Vagina (tissue), 2 donors: ENCODE measurements at places on chromosomes 4 and X.

DNA sequence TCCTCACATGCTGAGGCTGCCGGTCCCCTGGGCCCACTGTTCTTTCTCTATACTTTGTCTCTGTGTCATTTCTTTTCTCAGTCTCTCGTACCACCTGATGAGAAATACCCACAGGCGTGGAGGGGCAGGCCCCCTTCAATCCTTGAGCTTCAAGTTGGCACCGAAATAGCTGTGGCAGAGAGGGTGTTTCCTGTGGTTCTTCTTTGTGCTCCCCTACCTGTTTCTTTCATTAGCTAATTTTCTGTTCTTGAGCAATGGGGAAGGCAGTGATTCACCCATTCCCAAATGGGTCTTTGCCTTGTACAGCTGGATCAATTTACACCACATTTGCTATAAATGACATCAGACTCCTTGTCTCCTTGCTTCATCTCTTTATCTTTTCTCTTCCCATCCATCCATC, 2.1 kb upstream of the CYSLTR1 start:
- no peaks in the 10 kb centered on the region for H3K27me3 ChIP-seq
- H3K4me1 ChIP-seq = no peaks in the 10 kb centered on the region
- H3K27ac ChIP-seq = no peak overlapping the region

DNA sequence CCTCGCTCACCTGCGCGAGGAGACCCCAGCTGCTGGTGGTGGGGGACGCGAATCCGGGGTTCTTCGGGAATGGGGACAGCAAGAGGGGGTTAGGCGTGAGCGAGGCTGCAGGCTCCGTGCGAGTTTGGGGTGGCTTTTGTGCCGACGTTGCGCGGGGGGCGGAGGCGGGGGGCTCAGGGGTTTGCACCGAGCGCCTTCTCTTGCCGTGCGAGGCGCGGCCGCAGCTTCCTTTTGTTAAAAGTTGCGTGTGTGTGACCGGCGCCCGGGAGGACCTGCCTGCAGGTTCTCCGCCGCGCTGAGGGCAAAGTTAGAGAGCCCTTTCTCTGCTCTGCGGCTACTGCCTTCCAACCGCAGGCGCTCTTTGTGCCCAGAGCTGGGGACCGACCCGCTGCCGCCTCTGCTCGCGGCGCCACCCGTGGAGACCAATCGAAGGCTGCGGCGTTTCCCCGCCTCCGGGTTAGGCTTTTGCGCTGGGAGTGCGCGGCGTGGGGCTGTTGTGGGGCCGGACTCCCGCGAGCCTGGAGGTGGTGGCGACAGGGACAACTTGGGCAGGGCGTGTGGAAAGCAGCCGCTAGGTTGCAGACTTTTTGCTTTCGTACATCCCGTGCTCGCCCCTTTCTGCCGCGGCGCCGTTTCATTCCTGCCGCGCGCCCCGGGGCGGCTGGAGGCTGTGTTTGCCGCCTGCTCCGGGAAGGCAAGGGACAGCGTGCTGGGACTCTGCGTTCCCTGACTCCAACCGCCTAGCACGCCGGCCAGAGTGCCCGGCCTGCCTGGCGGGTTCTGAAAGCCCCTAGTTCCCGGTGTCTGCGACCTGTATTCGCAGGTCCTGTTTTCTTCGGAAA, 716 bp downstream of the KIT start:
- DNase-seq = no peak
- H3K4me1 ChIP-seq = peaks cover 43% of the 10 kb centered on the region
- no peaks in the 10 kb centered on the region for H3K27me3 ChIP-seq
- H3K4me3 ChIP-seq = peak overlapping the region; percentile 62
- peak overlapping the region; percentile 62 for H3K27ac ChIP-seq

DNA sequence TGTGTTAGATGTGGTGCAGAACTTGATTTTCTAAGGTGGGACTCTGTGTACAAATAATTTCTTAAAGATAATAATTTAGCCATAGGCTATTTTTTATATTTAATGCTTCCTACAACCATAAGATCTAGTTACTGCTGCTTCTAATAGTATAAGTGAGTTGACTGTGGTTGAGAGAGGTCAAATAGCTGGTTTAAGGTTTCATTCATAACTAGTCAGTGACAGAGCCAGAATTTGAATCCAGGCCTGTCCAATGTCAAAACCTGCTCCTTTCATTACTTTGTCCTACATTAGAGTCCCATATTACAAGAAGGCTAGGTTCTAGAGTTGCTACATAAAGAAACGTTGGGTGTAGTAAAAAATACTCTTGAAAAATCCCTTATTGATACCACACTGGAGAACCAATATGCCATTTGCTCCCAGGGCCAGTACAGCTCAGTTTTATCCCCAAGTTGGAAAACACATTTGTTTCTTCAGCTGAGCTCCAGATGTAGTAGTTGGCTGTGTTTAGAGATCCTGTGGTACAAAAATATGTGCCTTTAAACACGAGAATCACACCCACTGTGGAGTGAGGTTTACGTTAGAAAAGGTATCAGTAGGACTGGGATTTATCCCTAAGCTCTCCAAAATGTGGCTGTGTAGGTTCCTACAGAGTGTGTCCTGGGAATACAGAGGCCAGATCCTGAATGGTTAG, 84.3 kb downstream of the REPS2 start:
- DNase-seq = no peak
- no peaks in the 10 kb centered on the region for H3K27me3 ChIP-seq
- H3K36me3 ChIP-seq = no peaks in the 10 kb centered on the region

DNA sequence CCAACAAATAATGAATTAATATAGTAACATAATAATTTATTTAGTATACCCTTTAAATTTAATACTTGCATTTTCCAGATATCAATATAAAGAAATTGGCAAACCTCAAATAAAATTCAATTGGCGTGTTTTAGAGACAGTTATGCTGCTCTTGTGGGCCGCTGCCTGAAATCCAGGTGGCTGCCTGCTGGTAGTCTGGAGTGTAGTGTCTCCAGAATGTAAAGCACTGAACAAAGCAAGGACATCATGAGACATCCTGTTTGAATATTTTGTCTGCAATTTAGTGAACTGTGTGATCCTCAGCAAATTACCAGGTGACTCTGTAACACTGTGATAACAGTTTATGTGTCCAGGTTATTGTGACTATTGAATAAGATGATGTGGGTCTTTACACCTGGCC, 29.9 kb downstream of the ZFP42 start:
- no peaks in the 10 kb centered on the region for H3K36me3 ChIP-seq
- H3K27me3 ChIP-seq = no peaks in the 10 kb centered on the region

DNA sequence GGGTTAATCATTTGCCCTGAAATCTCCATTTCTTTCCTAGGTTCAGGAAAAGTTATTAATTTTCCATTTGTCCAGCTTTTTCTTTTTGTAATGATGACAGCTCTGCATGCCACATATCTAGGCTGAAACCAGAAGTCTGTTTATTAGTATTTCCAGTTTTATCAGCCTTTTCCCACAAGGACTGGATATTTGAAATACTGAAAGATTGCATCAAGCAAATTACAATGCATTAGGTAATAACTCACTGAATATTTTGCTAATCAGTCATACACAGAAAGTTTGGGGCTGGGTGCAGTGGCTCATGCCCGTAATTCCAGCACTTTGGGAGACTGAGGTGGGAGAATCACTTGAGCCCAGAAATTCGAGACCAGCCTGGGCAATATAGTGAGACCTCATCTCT, 21.5 kb downstream of the SLC9A7 start:
- no peak for DNase-seq
- H3K4me1 ChIP-seq = no peaks in the 10 kb centered on the region
- H3K27ac ChIP-seq = no peak overlapping the region
- no peak overlapping the region for H3K4me3 ChIP-seq
- no peaks in the 10 kb centered on the region for H3K27me3 ChIP-seq

GRCh38 chrX:102950908-102951866, 14.1 kb downstream of the RAB40AL start:
- DNase-seq = no peak
- no peaks in the 10 kb centered on the region for H3K4me1 ChIP-seq
- H3K27me3 ChIP-seq = no peaks in the 10 kb centered on the region
- no peak overlapping the region for H3K4me3 ChIP-seq

GRCh38 chr4:106021737-106022410, 126.6 kb downstream of the NPNT start:
- DNase-seq = no peak
- no peak overlapping the region for H3K27ac ChIP-seq
- no peaks in the 10 kb centered on the region for H3K36me3 ChIP-seq
- no peak overlapping the region for H3K4me3 ChIP-seq
- no peaks in the 10 kb centered on the region for H3K4me1 ChIP-seq
- no peaks in the 10 kb centered on the region for H3K27me3 ChIP-seq

DNA sequence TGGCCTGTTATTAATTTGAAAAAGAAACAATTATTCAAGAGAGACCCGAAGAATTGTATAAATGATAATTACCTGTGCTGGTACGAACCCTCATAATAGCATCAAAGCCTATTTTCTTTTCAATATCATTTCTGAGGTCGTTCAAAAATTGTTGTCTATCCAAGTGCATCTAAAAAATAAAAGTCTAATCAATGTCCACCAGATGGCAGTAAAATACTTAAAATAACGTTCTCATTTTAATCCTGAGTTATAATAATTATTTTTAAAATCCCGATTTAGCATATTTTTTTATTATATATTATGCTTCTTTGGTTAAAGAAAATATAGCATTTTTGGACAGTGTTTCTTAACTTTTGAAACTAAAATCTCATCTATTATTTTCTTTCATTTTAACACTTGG, 55.7 kb downstream of the METTL14 start:
- no peaks in the 10 kb centered on the region for H3K36me3 ChIP-seq
- no peaks in the 10 kb centered on the region for H3K27me3 ChIP-seq
- peak overlapping the region; percentile 68 for H3K27ac ChIP-seq

DNA sequence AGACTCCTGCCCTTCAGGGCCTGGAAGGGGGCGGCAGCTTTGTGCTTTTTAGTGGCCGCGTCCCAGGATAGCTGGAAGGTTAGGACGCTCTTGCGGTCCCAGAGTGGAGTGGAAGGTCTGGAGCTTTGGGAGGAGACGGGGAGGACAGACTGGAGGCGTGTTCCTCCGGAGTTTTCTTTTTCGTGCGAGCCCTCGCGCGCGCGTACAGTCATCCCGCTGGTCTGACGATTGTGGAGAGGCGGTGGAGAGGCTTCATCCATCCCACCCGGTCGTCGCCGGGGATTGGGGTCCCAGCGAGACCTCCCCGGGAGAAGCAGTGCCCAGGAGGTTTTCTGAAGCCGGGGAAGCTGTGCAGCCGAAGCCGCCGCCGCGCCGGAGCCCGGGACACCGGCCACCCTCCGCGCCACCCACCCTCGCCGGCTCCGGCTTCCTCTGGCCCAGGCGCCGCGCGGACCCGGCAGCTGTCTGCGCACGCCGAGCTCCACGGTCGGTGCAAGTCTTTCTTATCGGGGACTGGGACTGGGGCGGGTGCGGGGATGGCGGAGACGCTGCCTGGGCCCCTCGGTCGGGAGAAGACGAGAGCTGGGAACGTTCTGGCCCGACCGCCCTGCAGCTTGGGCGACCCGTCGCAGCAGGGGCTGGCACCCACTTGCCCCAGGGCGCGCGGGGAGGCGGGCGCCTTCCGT, at the start of gene EDNRA:
EDNRA (plus strand) TSS at position 207 of the 686 bp plus-strand sequence. CDS start 4,585 bp downstream, outside the sequence.
- peak within 1 kb of the TSS; percentile 73 for H3K4me3 ChIP-seq
- no peaks in the 10 kb centered on the region for H3K27me3 ChIP-seq

DNA sequence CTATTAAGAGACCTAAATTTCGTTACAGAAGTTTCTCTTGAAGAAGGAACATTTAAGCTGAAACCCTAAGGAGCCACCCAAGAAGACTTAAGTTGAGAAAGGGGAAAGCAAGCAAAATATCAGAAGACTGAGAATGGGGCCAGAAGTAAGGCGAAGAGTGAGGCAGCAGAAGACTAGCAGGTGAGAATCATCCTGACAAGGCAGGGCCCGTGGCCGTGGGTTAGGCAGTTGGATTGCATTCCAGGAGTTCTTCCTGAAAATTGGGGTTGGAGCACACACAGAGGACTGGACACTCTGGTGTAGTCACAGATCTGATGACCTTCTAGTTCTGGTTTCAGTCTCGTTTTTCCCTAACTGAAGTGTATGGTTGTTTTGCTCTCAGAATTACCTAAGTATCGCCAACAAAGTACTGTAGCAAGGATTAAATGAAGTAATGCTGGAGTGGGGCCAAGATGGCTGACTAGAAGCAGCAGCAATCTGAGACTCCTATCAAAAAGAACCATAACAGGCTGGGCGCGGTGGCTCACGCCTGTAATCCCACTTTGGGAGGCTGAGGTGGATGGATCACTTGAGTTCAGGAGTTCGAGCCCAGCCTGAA, 94.4 kb upstream of the GUCY1A1 start:
- H3K4me3 ChIP-seq = no peak overlapping the region
- H3K36me3 ChIP-seq = no peaks in the 10 kb centered on the region
- H3K27me3 ChIP-seq = no peaks in the 10 kb centered on the region
- no peaks in the 10 kb centered on the region for H3K4me1 ChIP-seq

- H3K4me3 ChIP-seq = no peak overlapping the region
- H3K27me3 ChIP-seq = no peaks in the 10 kb centered on the region
- no peaks in the 10 kb centered on the region for H3K4me1 ChIP-seq
- H3K36me3 ChIP-seq = no peaks in the 10 kb centered on the region
- H3K27ac ChIP-seq = no peak overlapping the region
These were observed 760.2 kb upstream of the AADAT start for GRCh38 chr4:170849969-170850368.

- H3K27ac ChIP-seq = no peak overlapping the region
- DNase-seq = no peak
- H3K4me1 ChIP-seq = no peaks in the 10 kb centered on the region
- no peak overlapping the region for H3K4me3 ChIP-seq
- H3K36me3 ChIP-seq = no peaks in the 10 kb centered on the region
- no peaks in the 10 kb centered on the region for H3K27me3 ChIP-seq
These were observed 232.1 kb downstream of the DCLK2 start for GRCh38 chr4:150310159-150310895.

DNA sequence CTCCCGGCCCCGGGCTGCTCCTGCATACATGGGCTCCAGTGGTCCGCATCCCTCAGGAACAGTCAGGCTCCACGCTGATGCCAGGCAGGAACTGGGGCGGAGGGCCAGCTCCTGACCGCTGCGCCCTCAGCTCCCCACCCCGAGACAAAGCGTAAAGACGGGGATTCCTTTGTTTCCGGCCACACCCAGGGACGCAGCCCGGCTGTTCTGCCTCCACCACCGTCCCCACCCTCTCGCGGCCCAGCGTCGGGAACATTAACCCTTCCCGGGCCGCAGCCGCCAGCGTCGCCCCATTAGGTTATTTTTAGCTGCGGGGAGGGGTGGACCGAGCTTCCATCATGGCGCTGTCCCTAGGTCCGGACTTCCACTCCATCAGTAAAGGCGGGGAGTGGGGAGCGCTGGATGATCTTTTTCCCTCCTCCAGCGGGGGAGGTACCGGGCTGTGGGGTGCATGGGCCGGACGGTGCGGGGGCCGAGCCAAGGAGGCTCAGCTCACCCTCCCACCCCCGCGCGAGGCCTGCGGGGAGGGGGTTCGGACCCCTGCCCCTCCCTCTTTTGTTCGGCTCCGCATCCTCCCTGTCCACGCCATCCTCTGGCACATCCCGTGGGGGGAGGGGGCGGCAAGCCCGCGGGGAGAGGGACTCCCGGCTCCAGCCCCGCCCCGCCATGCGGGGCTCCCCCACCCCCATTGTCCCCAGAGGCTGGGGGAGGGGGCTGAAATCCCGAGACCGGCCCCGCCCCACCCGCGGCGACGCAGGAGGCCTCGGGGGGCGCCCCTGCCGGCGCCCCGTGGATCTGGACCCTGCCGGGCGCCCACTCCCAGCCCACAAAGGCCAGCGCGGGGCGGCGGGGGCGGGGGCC, 5.3 kb downstream of the CRMP1 start:
- DNase-seq = no peak
- peaks cover 33% of the 10 kb centered on the region for H3K4me1 ChIP-seq
- H3K4me3 ChIP-seq = peak overlapping the region; percentile 48
- H3K27ac ChIP-seq = no peak overlapping the region
- H3K36me3 ChIP-seq = no peaks in the 10 kb centered on the region
- H3K27me3 ChIP-seq = peaks cover 16% of the 10 kb centered on the region

GRCh38 chr4:83449009-83449408, 6.6 kb downstream of the HELQ start:
- no peaks in the 10 kb centered on the region for H3K27me3 ChIP-seq
- no peak overlapping the region for H3K27ac ChIP-seq
- peaks cover 17% of the 10 kb centered on the region for H3K36me3 ChIP-seq
- DNase-seq = no peak
- peaks cover 22% of the 10 kb centered on the region for H3K4me1 ChIP-seq
